ENCODE measurements at places on chromosomes 3 and 15.

- no peak for DNase-seq
These were observed 30.8 kb upstream of the LACTB start for GRCh38 chr15:63090887-63091286.

DNA sequence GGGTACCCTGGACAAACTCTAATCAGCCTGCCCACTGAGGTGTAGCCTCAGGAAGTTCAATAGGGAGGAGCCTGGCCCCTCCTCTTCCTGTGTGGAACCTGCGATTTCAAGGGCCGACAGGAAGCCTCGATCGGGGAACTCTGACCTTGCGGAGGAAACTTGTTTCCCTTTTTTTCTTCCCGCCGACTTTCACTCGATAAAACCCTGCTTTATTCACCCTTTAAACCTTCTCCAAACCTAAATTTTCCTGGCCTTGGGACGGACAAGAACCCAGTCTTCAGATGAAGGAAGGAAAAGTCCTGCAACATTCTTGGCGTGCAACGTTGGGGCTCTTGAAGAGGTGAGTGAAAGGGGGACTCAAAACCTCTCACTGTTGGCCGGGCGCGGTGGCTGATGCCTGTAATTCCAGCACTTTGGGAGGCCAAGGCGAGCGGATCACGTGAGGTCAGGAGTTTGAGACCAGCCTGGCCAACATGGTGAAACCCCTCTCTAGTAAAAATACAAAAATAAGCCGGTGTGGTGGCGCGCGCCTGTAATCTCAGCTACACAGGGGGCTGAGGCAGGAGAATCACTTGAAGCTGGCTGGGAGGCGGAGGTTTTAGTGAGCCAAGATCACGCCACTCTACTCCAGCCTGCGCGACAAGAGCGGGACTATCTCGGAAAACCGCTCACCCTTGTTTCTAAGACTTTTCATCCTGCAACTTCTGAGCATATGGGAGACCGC is 208.2 kb downstream of the ZNF385D start:
- DNase-seq = no peak

DNA sequence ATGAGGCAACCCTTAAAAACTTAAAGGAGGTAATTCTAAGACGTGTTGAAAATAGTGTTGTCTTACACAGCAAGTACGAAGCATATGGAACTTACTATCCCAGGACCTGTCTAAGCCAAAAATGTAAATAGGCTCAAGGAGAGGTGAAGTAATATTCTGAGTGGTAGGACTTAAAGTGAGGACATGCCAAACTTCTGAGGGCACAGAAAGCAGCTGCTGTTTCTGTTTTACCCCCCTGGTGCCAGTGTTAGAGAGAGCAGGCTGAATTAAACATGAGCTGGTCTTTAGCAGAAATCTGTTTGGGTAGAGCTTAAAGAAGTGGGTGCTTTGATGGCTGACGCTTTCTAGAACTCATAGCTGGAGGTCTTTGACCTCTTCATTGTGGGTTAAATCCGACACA is 149.7 kb upstream of the NPHP3 start:
- no peak for DNase-seq

GRCh38 chr3:18447720-18448119 is 22.6 kb upstream of the SATB1 start:
- DNase-seq = no peak

DNA sequence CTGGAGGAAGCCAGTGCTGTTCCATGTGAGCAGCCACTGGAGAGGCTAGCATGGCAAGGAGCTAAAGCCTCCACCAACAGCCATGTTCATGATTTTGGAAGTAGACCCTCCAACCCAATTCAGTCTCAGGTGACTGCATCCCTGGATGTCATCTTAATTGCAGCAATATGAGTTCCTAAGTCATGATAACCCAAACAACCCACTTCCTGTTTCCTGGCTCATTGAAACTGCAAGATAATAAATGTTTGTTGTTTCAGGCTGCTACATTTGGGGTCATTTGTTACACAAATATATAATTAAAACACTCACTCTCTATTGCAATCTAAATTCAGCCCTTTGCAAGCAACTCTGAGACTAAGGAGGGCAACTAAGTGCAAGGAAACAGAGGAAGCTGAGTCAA is 62.4 kb upstream of the SLC24A5 start:
- no peak for DNase-seq

Measured in astrocyte of the spinal cord (primary cell).